ENCODE measurements at places on chromosomes 4 and X.
A peak's percentile ranks its signal among the peaks of the same experiment; 100 is the strongest.

GRCh38 chrX:133444196-133444595, 28.9 kb upstream of the GPC4 start:
- no peaks in the 10 kb centered on the region for H3K27me3 ChIP-seq
- H3K4me3 ChIP-seq, result no peak overlapping the region
- no peak for ATAC-seq

DNA sequence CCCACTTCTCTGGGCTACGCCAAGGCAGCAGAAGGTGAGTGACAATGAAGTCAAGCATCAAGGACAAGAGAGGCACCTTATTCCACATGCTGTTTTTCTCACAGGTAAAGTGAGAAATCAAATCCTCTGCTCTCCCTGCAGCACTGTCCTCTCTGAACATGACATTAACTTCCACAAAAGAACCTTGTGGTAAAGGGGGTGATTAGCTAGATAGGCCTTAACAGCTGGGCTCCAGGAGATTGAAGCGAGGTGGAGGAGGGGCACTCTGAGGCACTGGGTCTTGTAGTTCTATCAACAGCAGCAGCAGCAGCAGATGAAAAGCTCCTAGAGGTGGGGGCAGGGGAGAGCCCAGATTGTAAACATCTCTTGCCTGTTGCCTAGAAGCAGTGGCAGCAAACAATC, 96.8 kb upstream of the CXXC4 start:
- no peaks in the 10 kb centered on the region for H3K36me3 ChIP-seq
- H3K27ac ChIP-seq, result no peak overlapping the region
- peaks cover 6% of the 10 kb centered on the region for H3K27me3 ChIP-seq

DNA sequence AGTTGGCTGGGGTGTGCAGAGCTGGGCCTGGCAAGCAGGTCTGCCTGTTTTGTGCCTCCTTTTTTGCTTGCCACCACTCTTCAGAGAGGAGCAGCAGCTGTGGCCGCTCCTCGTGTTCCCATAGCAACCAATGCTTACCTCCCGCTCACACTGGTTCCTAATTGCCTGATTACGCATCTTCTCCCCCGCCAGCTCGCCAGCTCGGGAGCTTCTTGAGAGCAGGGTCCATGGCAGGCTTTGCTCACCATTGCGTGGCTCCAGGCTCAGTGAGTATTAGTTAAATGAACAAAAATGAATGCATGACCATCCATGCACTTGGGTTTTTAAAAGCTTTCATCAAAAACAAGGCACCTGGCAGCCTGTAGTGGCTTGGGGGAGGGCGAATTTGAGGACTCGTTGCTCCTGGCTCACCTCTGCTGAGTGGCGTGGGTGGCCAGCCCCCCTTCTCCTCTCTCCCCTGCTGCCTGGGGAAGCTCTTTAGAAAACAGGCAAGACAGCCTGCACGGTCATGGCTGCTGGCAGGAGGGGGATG, 14.2 kb upstream of the PJA1 start:
- no peak overlapping the region for H3K4me3 ChIP-seq
- H3K27ac ChIP-seq, result no peak overlapping the region
- ATAC-seq, result no peak
- no peaks in the 10 kb centered on the region for H3K4me1 ChIP-seq
- no peaks in the 10 kb centered on the region for H3K36me3 ChIP-seq
- no peaks in the 10 kb centered on the region for H3K27me3 ChIP-seq

DNA sequence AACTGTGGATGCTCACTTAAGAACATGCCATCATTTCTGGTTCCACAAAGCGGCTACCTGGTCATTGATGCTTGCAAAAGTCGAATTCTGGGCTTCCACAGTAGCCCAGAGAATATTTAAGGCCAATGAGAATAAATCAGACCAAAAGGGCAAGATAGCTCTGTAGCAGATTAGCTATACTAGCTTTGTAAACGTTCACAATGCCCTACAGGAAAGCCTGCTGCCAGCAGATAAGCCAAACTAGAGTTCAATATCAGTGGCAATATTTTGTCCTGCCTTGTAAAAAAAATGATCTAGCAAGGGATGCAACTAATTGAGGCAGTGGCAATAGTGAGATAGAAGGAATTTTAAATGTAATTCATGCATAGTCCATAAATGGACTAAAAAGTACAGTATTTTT, 387.7 kb upstream of the TEX13C start:
- no peak for ATAC-seq
- H3K4me1 ChIP-seq, result no peaks in the 10 kb centered on the region
- no peak overlapping the region for H3K27ac ChIP-seq
- H3K27me3 ChIP-seq, result no peaks in the 10 kb centered on the region
- no peak overlapping the region for H3K4me3 ChIP-seq

GRCh38 chr4:25953740-25954139, 39.7 kb downstream of the SMIM20 start:
- no peaks in the 10 kb centered on the region for H3K36me3 ChIP-seq
- H3K27ac ChIP-seq, result no peak overlapping the region
- H3K4me1 ChIP-seq, result peaks cover 11% of the 10 kb centered on the region
- no peak for ATAC-seq
- no peak overlapping the region for H3K4me3 ChIP-seq

GRCh38 chrX:131366407-131366806, 77.3 kb upstream of the IGSF1 start:
- H3K27me3 ChIP-seq, result no peaks in the 10 kb centered on the region
- no peak overlapping the region for H3K4me3 ChIP-seq
- no peak overlapping the region for H3K27ac ChIP-seq
- H3K4me1 ChIP-seq, result no peaks in the 10 kb centered on the region

DNA sequence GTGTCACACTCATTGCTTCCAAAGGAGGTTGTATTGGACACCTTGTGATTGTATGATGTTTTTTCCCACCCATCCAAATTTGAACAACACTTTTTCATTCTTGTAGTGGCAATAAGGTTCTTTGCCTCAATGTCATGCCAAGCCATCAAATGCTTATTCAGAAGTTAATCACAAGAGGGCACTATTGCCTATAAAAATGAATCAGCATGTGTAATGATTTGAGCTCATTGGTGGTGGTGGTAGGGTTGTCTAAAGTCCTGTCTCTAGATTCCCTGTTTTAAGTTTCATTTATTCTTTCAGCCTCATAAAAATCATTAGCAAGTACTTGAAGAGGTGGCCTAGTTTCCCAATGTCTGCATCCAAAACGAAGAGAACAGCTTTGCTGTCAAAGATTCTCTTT, 37.0 kb downstream of the IRS4 start:
- H3K4me3 ChIP-seq, result no peak overlapping the region
- no peak overlapping the region for H3K27ac ChIP-seq
- no peaks in the 10 kb centered on the region for H3K36me3 ChIP-seq
- no peaks in the 10 kb centered on the region for H3K27me3 ChIP-seq
- no peaks in the 10 kb centered on the region for H3K4me1 ChIP-seq

- H3K4me3 ChIP-seq, result peak overlapping the region; percentile 96
- H3K27me3 ChIP-seq, result no peaks in the 10 kb centered on the region
- H3K36me3 ChIP-seq, result peaks cover 56% of the 10 kb centered on the region
- peak overlapping the region; percentile 98 for H3K27ac ChIP-seq
- no peak for ATAC-seq
Measured at GRCh38 chrX:48684134-48684533, 535 bp downstream of the WAS start.

- no peaks in the 10 kb centered on the region for H3K27me3 ChIP-seq
- peaks cover 41% of the 10 kb centered on the region for H3K36me3 ChIP-seq
- H3K4me3 ChIP-seq, result peak overlapping the region; percentile 11
Measured at GRCh38 chr4:121138039-121138825, 25.9 kb downstream of the TNIP3 start.

- peak; percentile 72 for ATAC-seq
- no peaks in the 10 kb centered on the region for H3K4me1 ChIP-seq
- no peaks in the 10 kb centered on the region for H3K36me3 ChIP-seq
- H3K27ac ChIP-seq, result no peak overlapping the region
- no peak overlapping the region for H3K4me3 ChIP-seq
Measured at GRCh38 chrX:55794405-55794804, 76.9 kb downstream of the RRAGB start.

DNA sequence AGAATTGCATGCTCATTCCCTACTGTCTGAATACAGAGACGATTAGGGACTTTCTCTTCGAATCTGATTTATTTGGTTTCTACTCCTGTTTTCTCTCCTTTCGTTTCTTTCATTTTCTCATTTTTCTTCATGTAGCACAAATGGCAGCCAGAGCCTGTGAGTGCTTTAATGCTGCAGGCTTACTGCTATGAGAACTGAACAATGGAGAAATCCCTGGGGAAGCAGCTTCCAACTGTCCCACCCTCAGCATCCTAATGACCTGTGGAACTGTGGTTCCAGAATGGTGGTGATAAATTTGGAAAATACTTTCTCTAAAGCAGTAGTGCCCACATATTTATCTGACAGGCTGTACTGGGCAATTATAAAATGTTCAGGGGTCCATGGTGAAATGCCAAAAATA, 930.4 kb downstream of the DMD start:
- no peak overlapping the region for H3K27ac ChIP-seq
- no peaks in the 10 kb centered on the region for H3K36me3 ChIP-seq
- ATAC-seq, result no peak
- H3K27me3 ChIP-seq, result no peaks in the 10 kb centered on the region
- H3K4me1 ChIP-seq, result no peaks in the 10 kb centered on the region

- H3K27me3 ChIP-seq, result no peaks in the 10 kb centered on the region
- no peaks in the 10 kb centered on the region for H3K4me1 ChIP-seq
- ATAC-seq, result no peak
- H3K27ac ChIP-seq, result no peak overlapping the region
Measured at GRCh38 chr4:123018396-123018775, 96.0 kb upstream of the NUDT6 start.

DNA sequence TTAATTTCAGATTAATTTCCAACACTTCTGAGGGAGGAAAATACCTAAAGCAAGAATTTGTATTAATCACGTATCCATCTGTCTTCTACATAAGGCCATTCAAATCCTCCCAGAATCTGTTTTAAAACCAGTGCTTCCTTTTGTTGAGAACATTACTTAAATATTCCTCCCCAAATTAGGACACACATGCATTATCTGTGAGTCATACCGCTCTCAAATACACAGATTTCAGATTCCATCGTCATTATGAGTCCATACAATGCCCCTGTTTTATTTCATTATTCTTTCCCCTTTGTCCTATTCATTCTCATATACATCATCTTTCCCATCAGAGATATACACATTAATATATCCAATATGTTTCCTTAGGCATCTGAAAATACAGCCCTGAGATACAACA, 57.3 kb upstream of the PRSS12 start:
- H3K27me3 ChIP-seq, result no peaks in the 10 kb centered on the region
- no peaks in the 10 kb centered on the region for H3K4me1 ChIP-seq
- no peak overlapping the region for H3K27ac ChIP-seq
- no peaks in the 10 kb centered on the region for H3K36me3 ChIP-seq
- H3K4me3 ChIP-seq, result no peak overlapping the region

DNA sequence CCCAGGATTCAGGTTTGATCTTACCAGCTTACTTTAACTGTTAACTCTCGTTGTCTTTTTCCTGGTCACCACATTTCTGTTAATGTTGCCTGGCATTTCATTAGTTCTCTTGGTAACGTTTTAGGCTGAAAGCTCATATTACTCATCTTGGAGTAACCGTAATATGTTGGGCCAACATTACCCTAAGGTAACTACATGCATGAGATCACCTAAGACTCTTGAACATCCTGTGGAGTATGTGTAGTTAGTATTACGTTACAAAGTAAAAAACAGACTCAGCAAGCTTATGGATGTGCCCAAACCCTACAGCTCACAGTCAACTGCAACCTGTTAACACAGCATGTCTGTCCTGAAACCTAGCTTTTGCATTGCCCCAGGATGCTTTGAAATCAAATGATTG, 203.3 kb upstream of the HS3ST1 start:
- no peaks in the 10 kb centered on the region for H3K36me3 ChIP-seq
- H3K4me3 ChIP-seq, result no peak overlapping the region
- no peak for ATAC-seq
- no peaks in the 10 kb centered on the region for H3K4me1 ChIP-seq

Measured in activated T-helper 17 cell treated with anti-CD3 and anti-CD28 coated beads, Interleukin-2, amount 50 U/mL, for 72 hours (primary cell).